Sciatic nerve (tissue), 2 donors: ENCODE measurements at places on chromosomes 7 and 10.

DNA sequence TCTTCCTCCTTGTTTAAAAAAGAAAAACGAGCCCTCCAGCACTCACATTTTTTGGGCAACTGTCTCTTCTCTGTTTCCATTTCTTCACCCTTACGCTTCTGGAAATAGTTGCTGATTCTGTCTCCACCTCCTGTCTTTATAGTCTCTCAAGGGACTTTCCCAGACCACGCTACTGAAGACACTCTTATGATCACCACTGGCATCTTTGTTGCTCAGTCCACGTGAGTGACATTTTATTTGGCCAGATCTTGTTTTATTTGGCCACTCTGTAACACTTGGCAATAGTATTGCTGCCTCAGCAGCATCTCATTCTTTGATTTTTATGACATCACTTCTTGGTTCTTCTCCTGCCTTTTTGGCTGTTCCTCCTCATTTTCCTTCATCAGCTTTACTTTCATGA is 21.6 kb upstream of the NME8 start:
- no peak for DNase-seq

DNA sequence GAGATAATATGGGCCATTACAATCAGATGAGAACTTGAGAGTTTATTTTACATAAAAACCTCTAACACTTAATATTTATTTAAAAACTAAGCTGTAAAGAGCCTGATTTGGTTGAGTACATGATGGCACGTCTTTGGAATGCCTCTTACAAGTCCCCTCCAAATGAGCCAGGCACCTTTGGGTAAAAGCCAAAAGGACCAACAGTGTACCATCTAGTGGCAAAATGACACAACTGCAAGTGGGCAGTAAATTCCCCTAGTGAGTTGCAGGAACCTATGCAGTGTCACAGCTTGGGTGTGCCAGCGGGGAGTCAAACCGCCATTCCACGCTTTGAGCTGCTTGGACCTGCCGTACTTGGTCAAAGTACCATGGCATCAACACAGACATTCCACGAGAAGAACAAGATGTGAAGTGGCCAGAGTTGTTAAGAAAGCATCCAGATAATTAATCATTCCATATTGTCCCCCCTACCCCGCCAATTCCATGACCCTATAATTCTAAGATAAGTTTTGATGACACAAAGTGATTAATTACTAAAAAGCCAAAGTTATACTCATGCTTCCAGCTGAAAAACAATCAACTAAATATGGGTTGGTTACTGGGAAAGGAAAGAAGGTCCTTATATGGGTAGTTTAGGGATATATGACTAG is 115.2 kb downstream of the SORBS1 start:
- DNase-seq: no peak

DNA sequence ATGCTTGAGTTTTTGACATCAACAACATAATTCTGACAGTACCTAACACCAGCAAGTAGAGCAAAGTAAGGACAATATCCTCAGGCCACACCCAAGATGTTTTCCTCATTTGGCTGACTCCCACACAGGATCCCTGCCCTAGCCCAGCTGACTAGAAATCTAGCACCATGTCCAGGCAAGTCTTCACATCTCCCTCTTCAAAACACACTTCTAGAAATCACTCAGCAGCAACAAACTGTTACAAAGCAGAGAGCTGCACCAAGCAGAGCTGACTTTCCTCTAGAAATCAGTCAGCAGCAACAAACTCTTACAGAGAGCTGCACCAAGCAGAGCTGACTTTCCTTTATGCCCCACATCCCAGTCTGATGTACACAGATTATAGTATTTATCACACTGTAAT is 7.7 kb downstream of the TMEM168 start:
- no peak for DNase-seq

DNA sequence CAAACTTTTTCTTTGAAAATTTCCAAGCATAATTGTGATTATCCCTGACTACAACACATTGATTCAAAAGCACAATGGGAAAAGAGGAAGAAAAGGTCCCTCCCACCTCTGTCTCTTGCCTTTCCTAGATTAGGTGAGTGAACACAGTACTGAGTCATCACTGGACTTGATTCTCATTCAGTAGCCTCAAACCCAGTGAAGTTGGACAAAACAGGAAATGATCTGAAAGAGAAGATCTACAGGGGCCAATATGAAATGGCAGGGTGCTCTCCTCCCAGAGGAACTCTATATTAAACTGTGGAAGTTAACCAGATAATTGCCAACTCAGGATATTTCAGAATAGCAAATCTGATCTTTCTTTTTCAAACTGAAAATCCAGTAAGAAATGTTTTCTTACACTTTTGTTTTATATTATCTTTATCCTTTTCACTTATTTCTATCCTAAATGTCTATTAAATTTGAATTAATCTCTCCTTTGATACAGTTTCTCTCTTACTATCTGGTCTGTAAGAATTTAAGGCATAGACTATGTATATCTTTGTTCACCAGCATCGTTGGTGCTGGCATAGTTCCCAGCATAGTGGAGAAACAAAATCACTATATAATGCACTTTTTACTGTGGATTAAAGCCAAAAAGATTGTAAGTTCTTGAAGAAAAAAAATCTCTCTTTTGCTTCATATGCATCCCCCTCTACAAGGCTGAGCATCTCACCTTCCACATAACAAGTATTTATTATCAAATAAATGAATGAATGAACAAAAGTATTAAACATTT is 41.4 kb upstream of the IKZF1 start:
- DNase-seq: no peak

- DNase-seq: no peak
Observed at GRCh38 chr7:3915337-3915878, 614.4 kb downstream of the SDK1 start.

DNA sequence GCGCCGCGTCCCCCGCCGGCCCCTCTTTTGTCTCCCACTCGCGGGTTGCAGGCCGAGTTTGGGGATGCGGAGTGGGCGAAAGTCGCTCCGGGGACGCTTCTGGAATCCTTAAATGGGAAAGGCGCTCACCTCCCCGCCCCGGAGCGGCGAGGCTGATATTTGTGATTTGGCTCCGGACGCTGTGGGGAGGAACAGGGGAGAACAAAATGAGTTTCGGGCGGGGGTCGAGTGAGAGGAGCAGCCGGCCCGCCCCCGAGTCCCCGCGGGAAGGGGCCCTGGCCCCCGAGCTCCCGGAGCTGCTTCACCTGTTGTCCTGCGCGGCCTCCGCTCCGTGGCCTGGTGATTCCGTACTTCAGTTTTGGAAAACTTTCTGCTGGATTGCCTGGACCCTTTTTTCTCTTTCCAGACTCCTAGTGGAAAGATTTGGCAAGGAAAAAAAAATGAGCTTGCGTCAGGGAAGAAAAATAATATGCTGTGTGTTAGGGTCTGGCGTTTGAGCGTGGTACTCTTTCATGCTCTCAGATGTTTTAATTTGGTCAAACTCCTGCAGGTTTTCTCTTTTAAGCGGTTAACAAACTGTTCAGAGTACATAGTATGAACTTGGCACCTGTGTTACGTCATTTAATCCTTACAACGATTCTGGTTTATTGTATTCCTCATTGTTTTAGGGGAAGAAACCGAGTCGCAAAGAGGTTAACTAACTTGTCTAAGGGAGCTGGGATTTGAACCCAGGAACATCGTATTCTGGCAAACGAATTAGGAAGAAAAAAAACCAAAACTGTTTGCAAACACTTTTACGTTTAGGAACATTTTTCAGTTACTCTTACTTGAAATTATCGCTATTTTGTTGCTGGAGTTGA is 924 bp downstream of the BMPR1A start:
- DNase-seq: peak; percentile 69

DNA sequence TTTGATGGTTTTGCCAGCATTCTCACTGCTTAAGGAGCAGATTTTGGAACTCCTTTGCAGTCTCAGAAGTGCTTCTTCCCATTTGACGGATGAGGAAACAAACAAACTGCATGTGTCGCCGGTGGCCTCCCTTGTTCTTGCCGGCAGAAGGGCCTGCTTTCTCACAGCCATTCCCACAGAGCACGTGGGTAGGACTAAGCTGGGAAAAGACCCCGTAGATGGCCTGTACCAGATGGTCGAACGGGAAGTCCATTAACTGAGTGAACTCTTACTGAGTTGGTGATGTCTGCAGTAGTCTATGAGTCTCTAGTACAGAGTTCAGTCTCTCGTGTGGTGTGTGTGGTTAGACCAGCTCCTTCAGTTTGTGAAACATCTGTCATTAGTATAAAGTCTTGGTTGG is 131.9 kb downstream of the TRRAP start:
- DNase-seq: peak; percentile 35

DNA sequence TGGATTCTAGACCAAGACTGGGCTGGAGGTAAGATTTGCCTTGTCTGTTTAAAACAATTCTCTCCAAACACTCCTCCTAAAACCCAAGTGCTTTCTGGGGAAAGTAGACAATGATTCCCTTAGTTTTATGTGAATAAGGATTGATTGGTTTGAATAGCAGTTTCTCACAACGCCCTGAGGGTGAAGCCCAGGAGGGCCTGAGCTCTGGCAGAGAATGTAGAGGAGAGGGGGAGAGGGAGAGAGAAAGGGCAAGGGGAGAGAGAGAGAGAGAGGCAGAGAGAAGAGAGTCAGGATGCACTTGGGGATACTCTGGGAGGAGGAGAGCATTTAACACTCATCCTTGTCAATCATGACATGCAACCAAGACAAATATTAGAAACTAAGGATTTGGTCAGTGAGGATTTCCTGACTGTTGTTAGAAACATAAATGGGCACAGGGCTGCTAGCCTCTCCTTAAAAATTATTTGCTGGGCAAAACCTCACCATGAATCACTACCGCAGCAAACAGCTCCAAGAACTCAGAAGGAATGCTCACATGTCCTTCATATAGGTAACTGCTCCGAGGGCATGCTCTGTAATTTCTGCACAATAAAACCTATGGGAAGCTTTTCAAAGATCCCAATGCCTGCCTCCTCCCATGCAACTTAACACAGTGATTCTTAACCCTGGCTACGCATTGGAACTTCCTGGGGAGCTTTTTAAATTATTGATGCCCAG is 55.2 kb upstream of the RAPGEF5 start:
- no peak for DNase-seq
